DMS79 (cell line): ENCODE measurements at places on chromosomes 2 and 18.

- no peak for DNase-seq
Observed at GRCh38 chr18:51195086-51195450, 2.4 kb downstream of the MEX3C start.

DNA sequence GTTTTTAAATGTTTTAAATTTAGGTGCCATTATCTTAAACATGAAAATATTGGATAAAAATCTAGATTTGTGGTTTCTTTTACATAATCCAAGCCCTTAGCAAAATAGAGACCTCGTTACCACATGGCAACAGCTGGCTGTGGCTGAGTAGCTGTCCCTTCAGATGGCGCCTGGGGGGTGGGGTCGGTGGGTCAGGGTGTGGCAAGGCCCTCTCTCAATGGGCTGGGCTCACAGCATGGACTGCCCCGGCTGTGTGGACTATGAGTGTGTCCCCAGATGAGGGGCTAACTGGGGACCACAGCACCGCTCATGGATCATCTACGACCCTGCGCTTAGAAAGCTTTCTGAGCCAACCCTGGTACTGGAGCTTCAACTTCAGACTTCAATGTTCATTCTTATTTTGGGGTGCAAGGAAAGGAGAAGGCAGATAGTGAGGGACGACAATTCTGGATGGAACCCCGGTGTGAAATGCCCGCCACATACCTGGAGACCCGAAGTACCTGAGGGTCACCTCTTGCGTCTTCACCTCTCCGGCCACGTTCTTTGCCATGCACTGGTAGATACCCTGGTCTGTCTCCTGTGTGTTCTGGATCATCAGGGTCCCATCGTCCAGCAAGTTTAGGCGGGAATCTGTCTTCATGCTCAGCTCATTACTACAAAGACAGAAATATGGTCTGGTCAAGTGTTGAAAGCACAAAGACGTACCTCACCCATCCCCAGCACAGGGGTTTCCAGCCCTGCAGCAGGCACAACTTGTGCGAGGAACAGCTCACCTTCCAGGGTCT, 71.0 kb downstream of the PXDN start:
- DNase-seq: no peak

- DNase-seq: no peak
Observed at GRCh38 chr2:129439406-129440302, 539.8 kb upstream of the RAB6C start.

GRCh38 chr2:80169811-80170594, 134.5 kb downstream of the LRRTM1 start:
- peak; percentile 4 for DNase-seq

- no peak for DNase-seq
Observed at GRCh38 chr2:170873035-170873692, 55.9 kb upstream of the GORASP2 start.

DNA sequence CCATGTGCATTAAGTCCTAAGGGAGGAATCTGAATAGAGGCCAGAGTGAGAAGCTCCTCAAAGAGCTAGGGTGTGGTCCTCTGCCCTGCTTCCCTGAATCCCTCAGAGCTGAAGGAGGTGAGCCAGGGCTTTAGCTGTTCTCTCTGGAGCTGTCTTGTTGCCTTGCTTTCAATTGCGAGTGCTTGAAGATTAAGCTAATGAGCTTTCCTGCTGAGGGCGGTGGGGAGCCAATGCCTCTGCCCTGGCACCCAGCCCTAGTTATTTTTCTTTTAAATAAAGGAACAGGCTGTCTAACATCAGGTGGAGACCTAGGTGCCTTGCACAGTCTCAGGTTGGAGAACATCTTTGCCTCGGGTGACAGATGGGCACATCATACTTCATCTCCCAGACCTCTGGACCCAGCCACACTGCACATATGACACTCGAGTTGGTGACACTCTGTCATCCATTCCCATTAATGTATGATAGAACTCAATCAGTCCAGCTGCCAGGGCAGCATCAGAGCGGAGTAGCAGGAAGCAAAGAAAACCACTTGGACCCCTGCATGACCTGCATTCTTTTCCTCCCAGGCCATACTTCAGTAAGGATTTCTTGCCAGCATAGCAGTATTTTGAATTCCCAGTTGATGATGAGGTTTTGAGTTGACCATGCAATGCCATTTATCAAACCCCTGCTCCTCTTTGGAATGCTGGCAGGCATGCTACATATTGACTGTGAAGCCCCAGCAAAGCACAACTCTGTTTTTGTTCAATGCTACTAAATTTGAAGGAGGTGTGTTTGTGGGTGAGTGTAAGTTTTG, 292.7 kb downstream of the RNF144A start:
- DNase-seq: no peak
